Cortex of kidney (tissue), 1 donor: ENCODE measurements at places on chromosomes 16 and 17.

DNA sequence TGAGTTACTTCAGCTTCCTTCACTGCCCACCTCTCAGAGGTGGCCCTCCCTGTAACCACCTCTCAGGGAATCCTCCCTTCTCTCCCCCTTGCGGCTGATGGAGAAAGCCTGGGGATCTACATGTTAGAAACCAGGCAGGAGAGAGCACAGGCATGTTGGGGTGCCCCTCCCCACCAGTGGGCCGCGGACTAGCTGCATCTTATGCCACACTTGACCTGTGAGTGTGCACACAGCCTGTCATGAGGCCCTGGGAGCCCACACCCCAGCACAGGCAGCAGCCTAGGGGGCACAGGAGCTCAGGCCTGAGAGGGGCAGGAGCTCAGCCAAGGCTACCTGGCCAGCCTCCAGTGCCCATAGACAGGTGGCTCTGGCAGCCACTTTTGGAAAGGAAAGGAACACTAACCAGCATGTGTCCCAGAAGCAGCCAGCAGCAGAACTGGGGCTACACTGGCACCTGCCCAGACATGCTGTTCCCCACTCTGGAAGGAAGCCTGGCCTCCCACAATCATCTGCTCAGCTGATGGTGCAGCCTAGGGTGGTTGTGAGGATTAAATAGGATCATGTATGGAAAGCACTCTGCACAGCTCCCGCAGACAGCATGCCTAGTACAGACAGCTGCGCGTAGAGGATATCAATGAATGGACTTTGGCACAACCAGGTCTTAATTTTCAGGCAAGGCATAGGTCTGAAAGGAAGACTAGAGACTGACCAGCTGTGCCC lies 60.5 kb downstream of the TMEM132E start:
- DNase-seq: no peak

- DNase-seq: no peak
These were observed 341.1 kb downstream of the PMP22 start for GRCh38 chr17:14923981-14924380.

DNA sequence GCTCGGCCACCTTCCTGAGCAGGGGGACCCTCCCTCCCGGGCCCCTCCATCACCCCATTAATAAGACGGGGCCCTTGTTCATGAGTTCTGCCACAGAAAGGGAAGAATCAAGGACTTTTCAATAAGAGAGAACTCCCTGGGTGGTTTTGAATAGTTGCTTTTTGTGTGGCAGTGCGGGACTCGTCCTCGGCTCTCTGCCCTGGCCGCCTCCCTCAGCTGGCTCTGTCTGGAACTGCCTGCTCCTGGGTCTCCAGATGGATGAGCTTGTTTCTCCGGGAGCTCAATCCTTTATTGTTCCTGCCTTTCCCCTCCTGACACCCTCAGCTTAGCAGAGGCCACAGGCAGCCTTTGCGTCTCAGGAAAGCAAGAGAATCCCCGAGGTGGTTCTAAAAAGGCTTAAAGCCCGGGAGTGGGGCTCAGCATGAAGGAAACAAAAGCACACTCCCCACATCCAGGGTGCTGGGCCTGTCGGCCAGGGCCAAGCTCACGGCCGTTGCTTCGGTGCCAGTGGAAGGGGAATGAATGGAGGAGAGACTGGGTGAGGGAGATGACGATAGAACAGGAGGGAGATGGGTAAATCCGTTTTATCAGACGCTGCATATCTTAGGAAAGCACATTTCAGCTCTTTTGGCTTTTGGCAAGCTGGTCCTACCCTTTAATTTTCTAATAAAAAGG lies 60.2 kb downstream of the RAI1 start:
- no peak for DNase-seq

- no peak for DNase-seq
These were observed 7.9 kb upstream of the TACO1 start for GRCh38 chr17:63592797-63593196.

GRCh38 chr17:79902146-79902791 lies 63.0 kb upstream of the CBX4 start:
- no peak for DNase-seq

DNA sequence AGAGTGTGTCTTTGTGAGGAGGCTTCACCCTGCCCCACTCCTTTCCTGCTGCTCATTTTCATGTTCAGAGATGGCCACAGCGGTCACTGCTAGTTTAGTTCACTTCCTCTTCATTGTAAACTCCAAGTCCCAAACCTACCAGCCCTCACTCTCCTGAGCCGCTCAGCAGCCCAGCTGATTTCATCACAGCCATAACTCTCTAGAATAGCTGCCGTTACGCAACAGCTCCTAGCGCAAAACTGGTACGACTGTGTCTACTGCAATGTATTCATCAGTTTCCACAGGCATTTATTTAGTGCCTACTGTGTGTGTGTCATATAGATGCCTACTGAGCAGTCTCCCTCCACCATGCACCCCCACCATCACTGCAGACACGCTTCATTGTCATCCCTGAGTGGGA lies 233.5 kb upstream of the RPL38 start:
- DNase-seq: no peak

DNA sequence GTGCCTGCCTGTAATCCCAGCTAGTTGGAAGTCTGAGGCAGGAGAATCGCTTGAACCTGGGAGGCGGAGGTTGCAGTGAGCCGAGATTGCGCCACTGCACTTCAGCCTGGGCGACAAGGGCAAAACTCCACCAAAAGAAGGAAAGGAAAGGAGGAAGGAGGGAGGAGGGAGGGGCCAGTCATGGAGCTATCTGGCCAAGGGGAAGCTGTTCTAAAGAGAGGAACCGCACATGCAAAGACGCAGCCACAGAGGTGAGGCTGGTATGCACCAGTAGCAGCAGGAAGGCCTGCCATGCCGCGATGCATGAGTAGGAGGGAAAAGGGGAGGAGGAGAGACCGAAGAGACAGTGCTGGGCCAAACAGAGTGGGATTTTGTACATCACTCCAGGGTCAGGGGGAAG lies 35.9 kb downstream of the HSBP1 start:
- DNase-seq: no peak

DNA sequence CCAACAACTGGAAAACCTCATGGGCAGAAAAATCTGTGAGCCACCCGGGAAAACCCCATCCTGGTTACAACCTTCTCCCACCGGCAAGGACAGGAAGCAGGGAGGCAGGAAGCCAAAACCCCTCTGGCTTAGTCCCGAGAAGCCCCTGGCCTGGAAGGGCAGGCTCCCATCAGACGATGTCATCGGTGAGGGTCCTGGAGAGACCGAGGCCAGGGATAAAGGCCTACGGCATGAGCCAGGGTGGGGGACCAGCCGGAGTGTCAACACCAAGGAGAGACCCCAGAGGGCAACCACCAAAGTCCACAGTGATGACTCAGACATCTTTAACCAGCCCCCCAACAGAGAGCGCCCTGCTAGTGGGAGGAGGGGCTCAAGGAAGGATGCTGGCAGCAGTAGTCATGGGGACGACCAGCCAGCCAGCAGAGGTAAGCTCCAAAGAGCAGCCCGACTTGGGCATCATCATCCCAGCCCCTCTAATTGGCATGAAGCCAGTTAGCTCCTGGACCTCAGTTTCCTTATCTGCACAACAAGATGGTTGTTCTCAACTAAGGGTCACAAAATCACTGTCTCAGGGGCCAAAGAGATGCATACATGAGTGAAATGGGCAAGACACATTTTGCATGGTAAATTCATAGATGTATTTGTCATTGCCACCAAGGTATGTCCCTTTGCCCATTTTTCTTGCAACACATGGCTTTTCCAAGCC lies 190.7 kb downstream of the KATNIP start:
- no peak for DNase-seq

DNA sequence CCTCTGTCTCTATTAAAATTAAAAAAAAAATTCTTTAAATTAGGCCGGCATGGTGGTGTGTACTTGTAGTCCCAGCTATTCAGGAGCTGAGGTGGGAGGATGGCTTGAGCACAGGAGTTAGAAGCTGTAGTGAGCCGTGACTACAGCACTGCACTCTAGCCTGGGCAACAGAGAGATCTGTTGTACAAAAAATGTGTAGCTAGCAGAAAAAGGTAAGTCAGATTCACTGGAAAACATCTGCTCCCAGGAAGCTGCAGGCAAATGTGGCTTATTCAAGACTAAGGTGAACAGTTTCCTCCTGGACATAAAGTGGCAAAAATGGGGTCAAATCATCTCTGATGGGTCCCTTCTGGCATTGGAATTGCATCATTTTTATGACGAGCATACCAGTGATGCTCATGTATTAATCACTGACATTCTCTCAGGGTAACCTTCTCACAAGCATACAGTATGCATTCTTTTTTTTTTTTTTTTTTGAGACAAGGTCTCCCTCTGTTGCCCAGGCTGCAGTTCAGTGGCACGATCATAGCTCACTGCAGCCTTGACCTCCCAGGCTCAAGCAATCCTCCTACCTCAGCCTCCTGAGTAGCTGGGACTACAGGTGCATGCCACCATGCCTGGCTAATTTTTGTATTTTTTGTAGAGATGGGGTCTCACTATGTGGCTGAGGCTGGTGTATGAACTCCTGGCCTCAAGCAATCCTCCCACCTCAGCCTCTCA lies 48.7 kb downstream of the CPPED1 start:
- no peak for DNase-seq

- DNase-seq: no peak
These were observed 2.9 kb downstream of the ARSG start for GRCh38 chr17:68294196-68294555.

DNA sequence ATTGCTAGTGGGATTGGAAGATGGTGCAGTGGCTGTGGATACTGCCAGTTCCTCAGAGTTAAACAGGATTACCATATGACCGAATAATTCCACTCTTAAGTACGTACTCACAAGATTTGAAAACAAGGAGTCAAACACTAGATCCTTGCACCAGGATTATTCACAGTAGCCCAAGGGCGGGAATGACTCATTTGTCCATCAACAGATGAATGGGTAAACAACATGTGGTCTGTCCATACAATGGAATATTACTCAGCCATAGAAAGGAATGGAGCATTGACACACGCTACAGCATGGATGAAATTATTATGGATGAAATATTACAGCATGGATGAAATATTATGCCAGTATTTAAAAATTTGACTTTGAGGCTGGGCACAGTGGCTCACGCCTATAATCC lies 9.1 kb upstream of the MAPK8IP3 start:
- DNase-seq: no peak

DNA sequence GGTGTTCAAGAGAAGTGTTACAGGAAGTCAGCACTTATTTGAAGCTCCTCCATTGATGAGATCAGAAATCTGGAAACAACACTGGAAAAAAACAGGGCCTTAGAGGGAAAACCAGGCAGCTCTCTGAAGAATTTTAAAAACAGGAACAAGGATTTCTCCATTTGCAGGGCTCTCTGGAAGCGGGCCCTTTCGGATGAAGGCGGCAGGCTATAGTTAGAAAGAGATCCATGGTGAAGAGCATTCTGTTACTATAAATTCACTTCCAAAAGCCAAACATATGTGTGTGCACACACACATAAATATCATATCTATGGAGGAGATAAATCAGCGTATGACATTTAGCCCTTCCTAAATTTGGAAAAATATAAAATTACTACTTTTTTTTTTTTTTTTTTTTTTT lies 42.6 kb upstream of the GRIN2A start:
- DNase-seq: no peak

DNA sequence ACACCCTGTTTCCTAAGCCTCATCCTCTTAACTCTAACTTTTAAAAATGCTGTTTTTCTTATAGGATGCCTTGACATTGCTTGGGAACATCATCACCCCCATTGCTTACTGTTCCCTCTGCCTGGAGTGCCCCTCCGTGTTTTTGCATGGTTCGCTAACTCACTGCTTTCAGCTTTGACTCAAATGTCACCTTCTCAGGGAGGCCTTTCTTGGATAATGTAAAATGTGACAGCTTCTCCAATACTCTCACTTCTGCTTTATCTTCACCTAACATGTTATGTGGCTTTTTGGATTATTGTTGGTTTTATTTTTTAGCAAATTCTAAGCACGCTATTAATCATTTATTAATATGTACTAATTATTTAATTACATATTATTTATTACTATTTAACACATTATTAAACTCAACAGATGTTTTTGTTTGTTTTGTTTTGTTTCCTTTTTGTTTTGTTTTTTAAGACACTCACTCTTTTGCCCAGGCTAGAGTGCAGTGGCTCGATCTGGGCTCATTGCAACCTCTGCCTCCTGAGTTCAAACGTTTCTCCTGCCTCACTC lies 3.8 kb downstream of the CRYM start:
- no peak for DNase-seq

- no peak for DNase-seq
These were observed 221.3 kb downstream of the C16orf78 start for GRCh38 chr16:49594685-49595498.

- DNase-seq: no peak
These were observed 137.9 kb upstream of the HS3ST4 start for GRCh38 chr16:25553711-25554436.

- no peak for DNase-seq
These were observed 5.8 kb upstream of the CPNE7 start for GRCh38 chr16:89569506-89570341.

GRCh38 chr17:37293770-37294169 lies 82.0 kb upstream of the C17orf78 start:
- no peak for DNase-seq

DNA sequence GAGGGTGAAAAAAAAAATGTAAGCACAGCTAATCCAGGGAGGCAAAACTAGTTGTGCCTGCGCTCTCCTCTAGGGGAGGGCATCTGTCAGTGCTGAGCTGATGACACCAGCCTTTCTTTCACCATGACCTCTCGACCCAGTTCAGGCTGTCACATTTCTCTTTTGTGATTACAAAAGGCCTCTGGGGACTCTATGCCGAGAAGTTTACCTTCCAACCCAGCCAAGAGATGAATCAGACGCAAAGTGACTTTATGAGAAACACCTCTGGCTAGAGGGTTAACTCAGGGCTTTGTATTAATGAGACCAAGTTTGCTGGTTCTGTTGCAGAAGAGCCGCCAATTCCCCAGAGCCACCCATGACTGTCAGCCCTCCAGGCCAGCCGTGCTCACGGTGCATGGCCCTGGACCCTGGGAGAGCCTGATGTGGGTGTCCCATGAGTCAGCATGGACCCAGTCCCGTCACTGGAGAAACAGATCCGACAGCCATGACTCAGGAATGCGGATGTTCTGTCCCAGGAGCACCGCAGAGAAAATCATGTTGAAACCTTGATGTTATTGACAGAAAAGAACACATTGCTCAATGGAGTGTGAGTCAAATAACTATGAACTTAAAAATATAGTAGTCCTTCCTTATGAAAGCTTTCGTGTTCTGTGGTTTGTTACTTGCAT lies 437.2 kb downstream of the HS3ST3B1 start:
- no peak for DNase-seq

DNA sequence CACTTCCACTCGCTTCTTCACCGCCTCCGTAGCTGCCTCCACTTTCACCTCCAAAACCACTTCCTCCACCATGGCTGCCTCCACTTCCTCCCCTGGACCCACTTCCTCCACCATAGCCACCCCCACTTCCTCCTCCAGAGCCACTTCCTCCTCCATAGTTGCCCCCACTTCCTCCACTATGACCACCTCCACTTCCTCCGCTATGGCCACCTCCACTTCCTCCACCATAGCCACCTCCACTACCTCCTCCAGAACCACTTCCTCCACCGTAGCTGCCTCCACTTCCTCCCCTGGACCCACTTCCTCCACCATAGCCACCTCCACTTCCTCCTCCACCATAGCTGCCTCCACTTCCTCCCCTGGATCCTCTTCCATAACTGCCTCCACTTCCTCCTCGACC lies 4.5 kb downstream of the KRT9 start:
- DNase-seq: no peak
